ENCODE measurements at places on chromosomes 2 and 18.

DNA sequence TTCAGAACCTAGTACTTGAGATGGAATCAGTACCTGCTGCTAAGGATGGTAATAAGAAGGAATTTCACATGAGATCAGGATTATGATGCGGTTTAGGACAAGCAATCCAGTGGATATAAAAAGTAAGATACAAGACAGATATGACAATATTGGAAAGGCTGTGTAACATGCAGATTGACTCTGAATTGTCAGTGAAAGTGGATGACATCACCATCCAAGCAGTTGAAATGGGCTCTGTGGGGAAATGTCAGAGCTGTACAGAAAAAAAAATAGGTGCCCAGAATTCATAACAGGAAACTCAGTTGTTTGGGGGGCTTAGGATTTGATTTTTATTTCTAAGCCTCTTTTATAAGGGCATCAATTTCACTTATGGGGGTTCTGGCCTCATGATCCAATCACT, 438.3 kb downstream of the SPAG16 start:
- no peak for DNase-seq

- no peak for DNase-seq
Measured at GRCh38 chr2:110969696-110970095, 151.0 kb upstream of the BCL2L11 start.

DNA sequence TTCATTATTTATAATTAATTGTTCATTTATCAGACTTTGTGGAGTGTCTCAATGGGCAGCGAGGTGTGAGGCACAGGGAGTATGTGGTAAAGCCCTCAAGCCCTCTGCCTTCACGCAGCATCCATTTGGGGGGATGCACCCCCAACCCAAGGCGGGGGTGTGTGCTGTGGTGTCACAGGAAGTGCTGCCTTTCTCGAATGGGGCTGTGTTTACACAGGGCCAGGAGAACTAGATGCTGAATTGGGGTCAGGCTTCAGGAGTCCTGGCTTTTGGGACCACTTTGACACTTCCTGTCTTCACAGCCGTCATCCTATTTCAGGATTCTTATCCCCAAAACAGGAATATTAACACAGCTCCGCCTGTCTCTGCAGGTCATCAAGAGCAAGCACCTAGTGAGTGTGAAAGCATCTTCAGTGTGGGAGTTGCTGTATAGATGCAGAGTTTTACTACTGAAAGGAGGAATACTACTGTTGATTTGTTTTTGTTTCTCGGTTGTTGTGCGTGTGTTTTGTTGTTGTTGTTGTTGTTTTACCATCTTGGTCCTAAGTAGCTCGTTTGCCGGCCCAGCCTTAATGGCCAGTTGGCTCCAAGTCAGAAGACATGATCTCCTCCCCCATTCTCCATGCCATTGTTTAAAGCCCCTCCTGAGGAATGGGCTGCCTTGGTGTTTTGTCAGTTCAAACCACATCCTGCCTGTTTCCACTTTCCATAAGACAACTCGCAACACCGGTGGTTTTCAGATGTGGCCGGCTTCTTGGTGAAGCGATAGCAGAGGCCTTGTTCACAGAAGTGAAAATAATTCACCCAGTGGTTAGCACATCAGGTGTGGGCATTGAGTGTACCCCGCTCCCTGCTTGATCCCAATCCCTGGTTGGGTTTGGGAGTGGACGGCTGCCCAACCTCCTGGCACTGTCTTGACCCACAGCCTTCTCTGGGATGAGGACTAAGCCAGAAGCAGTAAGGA, 221.3 kb downstream of the BCL2 start:
- DNase-seq, result no peak

DNA sequence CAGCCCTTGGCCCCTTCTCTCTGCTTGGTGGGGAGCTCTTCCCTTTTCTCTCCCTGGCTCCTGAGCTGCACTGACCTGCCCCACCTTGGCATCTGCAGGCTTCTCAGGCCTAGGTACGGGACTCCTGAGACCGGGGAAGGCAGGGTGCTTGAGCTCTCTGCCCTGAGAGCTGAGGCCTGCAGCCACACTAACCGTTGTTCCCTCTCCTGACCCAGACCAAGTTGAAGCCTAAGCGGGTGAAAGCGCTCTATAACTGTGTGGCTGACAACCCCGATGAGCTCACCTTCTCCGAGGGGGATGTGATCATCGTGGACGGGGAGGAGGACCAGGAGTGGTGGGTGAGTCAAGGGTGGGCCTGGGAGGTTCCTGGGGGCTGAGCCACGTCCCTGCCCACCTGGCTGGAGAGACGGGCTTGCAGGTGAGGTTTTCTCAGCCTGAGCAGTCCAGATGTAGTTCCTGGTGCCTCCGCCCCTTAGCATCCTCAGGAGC, 22.2 kb downstream of the ITGB1BP1 start:
- DNase-seq, result no peak

- no peak for DNase-seq
Measured at GRCh38 chr2:168521053-168521741, 65.1 kb downstream of the CERS6 start.

DNA sequence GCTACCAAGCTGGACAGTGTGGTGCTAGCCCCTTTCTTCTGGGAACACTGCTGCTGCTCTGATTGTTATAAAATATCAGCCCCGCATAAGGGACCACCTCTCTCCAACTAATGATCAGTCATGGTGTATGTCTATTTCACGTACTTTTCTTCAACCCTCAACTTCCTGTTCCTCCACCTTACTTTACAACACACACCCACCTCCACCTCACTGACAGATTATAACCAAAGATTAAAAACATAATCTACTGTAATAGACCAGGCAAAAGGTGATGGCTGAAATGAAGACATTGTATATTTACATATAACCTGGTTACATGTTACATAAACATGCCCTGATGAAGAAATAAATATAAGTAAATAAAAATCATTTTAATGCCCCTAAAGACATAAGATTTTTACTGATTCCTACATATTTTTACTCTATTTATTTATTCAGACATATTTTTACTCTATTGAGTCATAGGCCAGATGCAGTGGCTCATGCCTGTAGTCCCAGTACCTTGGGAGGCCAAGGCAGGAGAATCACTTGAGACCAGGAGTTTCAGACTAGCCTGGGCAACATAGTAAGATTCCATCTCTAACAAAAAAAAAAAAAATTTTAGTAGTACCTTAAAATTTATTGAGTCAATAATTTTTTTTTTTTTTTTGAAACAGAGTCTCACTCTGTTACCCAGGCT, 12.8 kb downstream of the STK39 start:
- DNase-seq, result no peak

DNA sequence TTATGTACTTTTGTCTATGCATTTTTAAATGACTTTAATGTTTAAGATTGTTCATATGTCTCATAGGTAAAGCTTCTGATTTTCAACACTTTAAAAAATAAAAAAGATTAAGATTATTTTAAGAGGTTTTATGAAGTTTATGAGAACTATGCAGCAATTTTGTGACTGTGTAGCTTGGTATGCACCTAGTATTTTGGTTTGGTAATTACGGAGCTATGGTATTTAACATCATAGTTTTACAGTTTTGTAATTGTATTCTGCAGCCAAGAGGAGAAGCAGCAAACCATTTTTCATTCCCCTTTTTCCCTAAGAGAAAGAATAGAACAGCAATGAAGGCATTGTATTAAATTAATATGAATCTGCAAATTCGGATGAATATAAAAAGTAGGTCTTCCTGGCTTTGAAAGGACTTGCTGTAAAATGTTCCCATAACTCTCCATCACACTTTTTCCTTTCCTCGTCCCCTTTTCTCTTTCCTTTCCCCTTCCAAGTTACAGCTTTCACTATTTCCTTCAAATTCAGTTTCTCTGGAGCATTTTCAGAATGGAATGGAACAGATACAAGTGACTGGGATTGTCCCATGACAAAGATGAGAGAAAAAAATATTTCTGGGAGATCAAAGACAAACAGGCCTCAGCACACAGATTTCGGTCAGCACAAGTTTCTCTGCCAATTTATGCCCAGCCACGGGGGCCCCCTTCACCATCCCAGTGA, 26.1 kb upstream of the PIEZO2 start:
- peak; percentile 67 for DNase-seq

DNA sequence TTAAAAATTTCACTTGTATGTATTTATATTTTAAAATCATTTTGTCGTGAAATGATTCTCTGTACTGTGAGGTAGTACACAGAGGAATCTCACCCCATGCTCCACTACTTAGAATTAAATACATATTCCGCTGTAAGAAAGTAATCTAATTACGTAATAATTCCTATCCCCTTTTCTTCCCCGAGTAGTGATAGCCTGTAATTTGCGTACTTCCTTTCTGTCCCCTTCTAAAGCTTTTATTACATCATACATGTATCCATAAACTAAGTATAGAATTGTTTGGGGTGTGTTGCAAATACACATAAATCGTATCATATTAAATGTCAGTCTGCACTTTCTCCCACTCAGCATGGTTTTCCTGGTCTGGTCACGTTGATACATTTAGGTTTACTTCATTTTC, 12.4 kb upstream of the CHCHD5 start:
- no peak for DNase-seq

GRCh38 chr2:126635281-126635680, 20.7 kb upstream of the GYPC start:
- DNase-seq, result peak; percentile 7

DNA sequence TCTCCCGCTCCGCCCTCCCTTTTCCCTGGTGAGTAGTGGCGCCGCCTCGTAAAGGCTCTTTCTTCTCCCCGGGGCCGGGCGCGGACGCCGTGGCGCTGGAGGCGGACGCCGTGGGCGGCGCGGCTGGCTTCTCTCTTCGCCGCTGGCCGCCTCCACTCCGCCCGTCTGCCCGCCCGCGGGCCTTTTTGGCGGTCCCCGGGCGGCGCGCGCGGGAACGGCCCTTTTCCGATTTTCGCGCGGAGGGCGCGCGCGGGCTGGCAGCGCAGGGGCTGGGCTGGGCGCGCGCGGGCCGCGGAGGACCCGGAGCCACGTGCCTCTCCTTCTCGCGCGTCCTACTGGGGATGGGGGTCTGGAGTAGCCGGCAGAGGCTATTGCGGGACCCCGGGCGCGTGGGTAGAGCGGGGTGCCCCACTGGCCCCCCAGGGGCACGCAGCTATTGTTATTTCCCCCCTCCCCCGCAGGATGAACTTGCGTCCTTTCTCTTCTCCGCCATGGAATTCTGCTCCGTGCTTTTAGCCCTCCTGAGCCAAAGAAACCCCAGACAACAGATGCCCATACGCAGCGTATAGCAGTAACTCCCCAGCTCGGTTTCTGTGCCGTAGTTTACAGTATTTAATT, 472 bp downstream of the SLC20A1 start:
- no peak for DNase-seq

DNA sequence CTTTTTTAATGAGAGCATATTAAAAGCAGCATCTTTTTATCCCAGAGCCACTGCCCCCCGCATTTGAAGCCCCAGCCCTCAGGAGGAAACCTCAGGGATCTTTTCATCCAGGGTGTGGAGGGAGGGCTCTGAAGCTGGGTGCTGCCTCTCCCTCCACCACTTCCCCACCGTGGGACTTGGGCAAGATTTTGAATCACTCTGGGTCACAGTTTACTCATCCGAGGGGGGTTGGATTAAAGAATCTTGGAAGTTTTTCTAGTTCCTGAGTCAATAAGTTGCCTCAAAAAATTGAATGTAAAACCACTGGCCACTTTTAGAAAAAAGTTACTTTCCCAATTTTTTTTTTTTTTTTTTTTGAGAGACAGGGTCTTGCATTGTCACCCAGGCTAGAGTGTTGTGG, 62.0 kb upstream of the ANKRD44 start:
- DNase-seq, result no peak

DNA sequence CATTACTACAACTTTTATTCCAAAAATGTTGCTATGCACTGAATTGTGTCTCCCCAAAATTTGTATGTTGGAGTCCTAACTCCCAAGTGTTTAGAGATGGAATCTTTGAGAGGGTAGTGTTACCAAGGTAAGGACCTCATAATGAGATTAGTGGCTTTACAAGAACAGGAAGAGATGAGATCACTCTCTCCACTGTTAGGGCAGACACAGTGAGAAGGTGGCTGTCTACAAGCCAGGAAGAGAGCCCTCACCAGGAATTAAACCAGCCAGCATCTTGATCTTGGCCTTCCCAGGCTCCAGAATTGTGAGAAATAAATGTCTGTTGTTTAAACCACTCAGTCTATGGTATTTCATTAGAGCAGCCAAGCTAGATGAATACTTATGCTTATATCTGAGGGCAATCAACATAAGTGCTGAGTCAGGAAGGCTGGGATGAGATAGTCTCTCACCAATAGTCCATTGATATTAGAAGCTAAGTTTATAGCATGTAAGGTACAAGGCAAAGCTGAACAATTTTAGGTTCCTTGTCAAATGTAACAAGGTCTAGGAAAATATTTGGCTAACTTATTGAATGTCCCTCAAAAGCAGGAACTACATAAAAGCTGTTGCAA, 317.6 kb upstream of the REG3G start:
- no peak for DNase-seq

DNA sequence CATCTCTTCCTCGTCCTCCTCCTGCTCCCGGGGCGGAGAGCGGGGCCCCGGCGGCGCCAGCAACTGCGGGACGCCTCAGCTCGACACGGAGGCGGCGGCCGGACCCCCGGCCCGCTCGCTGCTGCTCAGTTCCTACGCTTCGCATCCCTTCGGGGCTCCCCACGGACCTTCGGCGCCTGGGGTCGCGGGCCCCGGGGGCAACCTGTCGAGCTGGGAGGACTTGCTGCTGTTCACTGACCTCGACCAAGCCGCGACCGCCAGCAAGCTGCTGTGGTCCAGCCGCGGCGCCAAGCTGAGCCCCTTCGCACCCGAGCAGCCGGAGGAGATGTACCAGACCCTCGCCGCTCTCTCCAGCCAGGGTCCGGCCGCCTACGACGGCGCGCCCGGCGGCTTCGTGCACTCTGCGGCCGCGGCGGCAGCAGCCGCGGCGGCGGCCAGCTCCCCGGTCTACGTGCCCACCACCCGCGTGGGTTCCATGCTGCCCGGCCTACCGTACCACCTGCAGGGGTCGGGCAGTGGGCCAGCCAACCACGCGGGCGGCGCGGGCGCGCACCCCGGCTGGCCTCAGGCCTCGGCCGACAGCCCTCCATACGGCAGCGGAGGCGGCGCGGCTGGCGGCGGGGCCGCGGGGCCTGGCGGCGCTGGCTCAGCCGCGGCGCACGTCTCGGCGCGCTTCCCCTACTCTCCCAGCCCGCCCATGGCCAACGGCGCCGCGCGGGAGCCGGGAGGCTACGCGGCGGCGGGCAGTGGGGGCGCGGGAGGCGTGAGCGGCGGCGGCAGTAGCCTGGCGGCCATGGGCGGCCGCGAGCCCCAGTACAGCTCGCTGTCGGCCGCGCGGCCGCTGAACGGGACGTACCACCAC, 2.1 kb downstream of the GATA6 start:
- no peak for DNase-seq

- no peak for DNase-seq
Measured at GRCh38 chr2:238699307-238700116, 148.4 kb upstream of the TWIST2 start.

GRCh38 chr2:216002101-216002678, 11.2 kb downstream of the MREG start:
- DNase-seq, result no peak

- peak; percentile 57 for DNase-seq
Measured at GRCh38 chr2:128309280-128310093, 9.2 kb downstream of the HS6ST1 start.

DNA sequence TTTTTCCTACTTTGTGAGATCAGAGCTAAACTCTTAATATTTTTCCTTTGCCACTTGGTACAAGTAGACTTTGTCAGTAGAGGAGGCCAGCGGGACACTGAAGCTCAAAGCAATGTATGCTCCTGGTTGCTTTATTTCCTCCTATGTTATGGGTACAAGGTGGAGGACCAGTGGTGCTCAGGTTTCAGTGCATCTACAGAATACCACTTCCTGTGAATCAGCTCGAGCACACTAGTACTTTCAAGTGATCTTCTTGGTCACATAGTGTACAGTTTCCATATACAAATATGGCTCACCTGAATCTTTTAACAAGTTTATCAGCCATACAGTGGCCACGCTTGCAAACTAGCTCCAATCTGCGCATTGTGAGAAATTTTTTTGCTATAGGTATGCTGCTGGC, 1674.8 kb upstream of the TMEFF2 start:
- no peak for DNase-seq

GRCh38 chr2:45028276-45028675, 19.0 kb upstream of the SIX2 start:
- DNase-seq, result no peak

All from astrocyte of the spinal cord (primary cell).